ENCODE measurements at places on chromosomes 3 and 15. TPM values are rescaled to one million over a fixed set of nuclear protein-coding genes. Genes with fewer than 3 reads are reported as not detected.

GRCh38 chr15:64030123-64030522, 16.2 kb downstream of the DAPK2 start:
- H3K4me1 ChIP-seq = no peaks in the 10 kb centered on the region
- DNase-seq = no peak
- no peaks in the 10 kb centered on the region for H3K27me3 ChIP-seq
- H3K27ac ChIP-seq = no peak overlapping the region
- no peaks in the 10 kb centered on the region for H3K36me3 ChIP-seq

Gene CNTN4
- total RNA-seq = 23.0 TPM

GRCh38 chr15:66901336-66902100, 163.9 kb upstream of the SMAD3 start:
- H3K27ac ChIP-seq = no peak overlapping the region
- H3K4me1 ChIP-seq = peaks cover 2% of the 10 kb centered on the region
- no peak for DNase-seq
- peaks cover 3% of the 10 kb centered on the region for H3K27me3 ChIP-seq
- H3K36me3 ChIP-seq = no peaks in the 10 kb centered on the region
- no peak overlapping the region for H3K4me3 ChIP-seq

- no peak overlapping the region for H3K4me3 ChIP-seq
- H3K27me3 ChIP-seq = peaks cover 2% of the 10 kb centered on the region
- peaks cover 4% of the 10 kb centered on the region for H3K4me1 ChIP-seq
- DNase-seq = no peak
Observed at GRCh38 chr15:71386448-71387236, 271.4 kb downstream of the THSD4 start.

Gene PPP2R3A
- 13.0 TPM for total RNA-seq

- no peak overlapping the region for H3K4me3 ChIP-seq
- no peaks in the 10 kb centered on the region for H3K36me3 ChIP-seq
- peak overlapping the region; percentile 10 for H3K27ac ChIP-seq
Observed at GRCh38 chr3:45182915-45183871, 37.0 kb upstream of the CDCP1 start.

- no peak overlapping the region for H3K27ac ChIP-seq
- DNase-seq = no peak
Observed at GRCh38 chr3:46110701-46111493, 83.6 kb upstream of the XCR1 start.
